ENCODE measurements at places on chromosomes 4 and X. TPM values are rescaled to one million over a fixed set of nuclear protein-coding genes. Genes with fewer than 3 reads are reported as not detected.

The IQCM gene
- total RNA-seq = not detected

GRCh38 chr4:106421441-106422296 lies 53.1 kb upstream of the GIMD1 start:
- DNase-seq = no peak

DNA sequence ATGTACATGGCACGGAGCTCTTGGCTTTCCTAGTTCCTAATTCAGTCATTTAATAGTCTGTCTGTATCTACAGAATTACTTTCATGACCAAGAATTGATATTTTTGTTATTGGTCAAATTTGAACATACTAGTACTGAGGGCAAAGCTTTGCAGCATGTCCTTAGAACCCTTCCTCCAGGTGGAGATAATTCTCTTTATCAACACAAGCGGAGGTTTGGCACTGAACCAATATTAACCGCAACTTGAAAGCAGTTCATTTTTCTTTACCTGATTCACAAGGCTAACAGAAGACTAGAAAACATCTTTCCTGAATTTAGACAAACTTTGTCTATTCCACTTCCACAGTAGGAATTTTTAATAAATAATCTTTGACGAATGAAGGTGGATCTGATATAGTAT lies 73.8 kb downstream of the TACR3 start:
- DNase-seq = no peak

- no peak for DNase-seq
Observed at GRCh38 chr4:82900066-82900410, 497 bp upstream of the THAP9 start.

DNA sequence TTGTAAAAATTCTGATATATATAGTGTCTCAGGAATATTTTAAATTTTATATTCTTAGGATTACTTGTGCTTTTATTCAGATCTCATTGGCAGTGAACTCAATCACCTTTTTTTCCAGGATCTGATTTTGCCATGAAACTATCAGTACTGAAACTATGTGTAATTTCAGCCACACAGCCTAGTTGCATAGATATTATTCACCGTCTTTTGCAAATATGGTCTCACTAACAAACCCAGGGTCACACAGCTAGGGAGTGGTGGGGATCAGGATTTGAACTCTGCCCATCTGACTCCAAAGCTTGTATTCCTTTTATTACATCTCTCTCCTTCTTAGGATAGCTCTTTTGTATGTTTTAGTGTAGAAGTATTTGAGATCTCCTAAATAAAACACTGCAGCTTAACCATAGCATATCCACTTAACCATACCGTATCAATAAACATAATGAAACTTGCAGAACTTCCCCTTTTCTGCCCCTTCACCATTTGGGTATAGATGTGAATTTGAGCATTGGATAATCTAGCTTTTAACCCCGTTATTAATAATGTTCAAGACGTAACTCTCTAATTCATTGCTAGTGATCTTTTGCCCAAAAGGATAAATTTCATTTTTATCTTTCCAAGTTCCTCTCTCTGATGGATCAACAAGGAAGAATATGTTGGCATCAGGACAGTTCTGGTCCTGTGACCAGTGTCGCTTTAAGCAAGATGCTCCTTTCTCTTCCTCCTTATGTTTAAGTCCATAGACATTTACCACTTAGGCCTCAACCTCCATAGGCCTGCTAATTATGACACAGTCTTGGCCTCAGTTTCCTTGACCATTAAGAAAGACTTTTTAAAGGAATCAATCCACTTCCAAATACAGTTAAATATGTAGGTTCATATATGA lies 74.6 kb downstream of the RAPGEF2 start:
- DNase-seq = no peak

DNA sequence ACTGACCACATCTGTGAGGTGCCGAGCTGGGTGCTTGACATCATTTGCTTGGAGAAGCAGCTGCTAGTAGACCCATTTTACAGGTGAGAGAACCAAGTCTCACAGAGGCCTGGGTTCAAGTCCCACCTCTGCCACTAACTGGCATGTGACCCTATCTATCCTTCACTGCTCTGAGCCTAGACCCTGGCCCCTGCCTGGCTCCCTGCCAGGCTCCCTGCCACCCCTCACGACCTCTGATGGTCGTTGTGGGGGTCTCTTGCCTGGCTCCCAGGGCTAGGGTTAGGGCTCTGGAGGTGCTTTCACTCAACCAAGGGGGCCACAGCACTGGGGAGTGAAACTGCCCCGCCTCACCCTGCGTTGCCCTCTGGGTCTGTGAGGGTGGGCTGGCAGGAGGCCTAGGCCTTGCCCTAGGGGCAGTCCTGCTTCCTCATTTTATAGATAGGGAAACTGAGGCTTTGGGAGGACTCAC lies 7.2 kb upstream of the ADD1 start:
- DNase-seq = no peak

Data from H1 (cell line).